ENCODE measurements at places on chromosomes 16 and 17.

DNA sequence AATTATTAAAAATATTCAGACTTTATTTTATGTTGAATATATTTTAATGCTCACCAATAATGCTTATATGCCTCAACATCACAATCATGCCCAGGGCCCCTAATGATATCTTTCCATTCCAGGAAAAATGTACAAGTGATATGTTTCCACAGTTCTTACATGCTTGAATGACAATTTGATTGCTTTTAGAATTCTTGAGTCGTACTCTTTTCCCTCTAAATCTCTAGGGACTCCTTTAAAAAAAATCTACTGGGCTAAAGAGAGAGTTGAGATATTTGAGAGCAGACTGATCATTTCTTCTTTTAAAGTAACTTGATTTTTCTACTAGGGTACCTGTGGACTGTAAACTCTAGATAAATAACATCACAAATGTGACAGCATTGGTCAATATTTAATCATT, 18.2 kb upstream of the HLF start:
- DNase-seq: no peak

GRCh38 chr17:45646288-45646988, 137.7 kb upstream of the CRHR1 start:
- DNase-seq: no peak

- peak; percentile 78 for DNase-seq
Observed at GRCh38 chr17:63974594-63975192, 2.0 kb upstream of the SCN4A start.

DNA sequence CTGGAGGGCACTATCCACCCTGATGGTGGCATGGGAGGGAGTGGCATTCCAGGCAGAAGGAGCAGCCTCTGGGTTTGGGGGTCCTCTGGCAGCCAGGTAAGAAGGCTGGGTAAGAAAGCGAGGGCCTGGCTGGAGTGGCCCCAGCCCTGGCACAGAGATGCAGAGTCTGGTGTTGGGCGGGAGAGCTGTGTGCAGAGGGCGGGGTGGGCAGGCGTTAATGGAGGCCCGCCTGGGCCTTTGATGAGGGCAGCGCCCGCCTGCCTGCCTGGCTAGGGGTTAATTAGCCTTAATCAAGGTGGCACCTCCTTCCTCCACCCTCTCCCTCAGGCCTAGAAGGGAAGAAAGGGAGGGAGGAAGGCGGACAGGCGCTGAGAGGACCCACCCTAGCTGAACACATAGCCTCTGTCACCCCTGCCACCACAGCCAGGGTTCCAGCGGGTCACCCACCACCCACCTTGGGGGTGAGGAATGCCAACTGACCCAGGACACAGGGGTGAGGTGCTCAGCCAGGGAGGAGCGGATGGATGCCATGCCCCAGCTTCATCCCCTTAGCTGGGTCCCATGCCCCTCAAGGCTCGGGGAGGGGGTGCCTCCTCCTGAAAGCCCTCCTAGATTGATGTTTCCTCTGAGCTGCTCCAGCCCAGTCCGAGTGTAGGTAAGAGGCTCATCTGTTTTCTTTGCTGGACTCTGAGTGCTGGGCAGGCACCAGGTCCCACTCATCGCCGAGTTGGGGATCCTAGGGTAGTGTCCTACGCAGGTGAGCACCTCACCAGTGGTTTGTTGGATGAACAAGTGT, 13.4 kb upstream of the FAM83G start:
- no peak for DNase-seq

DNA sequence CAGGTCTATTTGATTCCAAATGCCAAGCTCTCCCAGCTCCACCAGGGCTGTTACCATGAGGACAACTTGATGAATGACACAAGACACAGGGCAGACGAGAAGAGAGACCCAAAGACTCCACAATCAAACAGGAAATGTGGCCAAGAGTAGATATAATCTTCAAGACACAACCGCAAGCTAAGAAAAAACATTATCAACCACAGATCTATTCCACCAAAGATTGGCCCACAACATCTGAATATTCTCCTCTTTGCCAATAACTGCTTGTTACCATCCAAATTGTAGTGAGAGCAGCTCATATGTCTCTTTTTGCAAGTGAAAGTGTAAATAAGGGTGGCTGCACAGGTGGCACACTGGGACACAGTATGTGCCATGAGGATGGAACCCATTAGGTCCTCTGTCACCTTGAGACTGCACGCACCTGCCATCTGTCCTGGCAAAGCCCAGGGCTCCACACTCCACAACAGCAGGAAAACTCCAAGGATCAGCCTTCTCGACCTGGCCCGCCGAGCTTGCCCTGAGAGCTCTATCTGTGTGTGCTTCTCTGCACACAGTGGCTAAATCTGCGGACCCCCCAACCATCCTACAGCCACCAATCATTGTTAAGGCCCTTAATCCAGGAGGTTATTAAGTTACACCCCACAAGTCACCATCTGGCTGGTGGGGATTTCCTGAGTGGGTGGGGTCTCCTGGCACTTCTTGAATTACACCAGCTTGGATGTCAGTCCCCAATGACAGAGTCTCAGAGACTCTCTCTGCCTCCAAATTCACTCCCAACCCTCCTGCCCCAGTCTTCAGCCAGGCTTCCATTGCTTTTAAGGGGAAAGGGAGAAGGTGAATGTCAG, 50.5 kb downstream of the DYNLRB2 start:
- no peak for DNase-seq

GRCh38 chr17:49916854-49917515, 52.0 kb upstream of the DLX4 start:
- DNase-seq: no peak

- DNase-seq: no peak
Observed at GRCh38 chr16:30018731-30019158, 4.3 kb upstream of the C16orf92 start.

DNA sequence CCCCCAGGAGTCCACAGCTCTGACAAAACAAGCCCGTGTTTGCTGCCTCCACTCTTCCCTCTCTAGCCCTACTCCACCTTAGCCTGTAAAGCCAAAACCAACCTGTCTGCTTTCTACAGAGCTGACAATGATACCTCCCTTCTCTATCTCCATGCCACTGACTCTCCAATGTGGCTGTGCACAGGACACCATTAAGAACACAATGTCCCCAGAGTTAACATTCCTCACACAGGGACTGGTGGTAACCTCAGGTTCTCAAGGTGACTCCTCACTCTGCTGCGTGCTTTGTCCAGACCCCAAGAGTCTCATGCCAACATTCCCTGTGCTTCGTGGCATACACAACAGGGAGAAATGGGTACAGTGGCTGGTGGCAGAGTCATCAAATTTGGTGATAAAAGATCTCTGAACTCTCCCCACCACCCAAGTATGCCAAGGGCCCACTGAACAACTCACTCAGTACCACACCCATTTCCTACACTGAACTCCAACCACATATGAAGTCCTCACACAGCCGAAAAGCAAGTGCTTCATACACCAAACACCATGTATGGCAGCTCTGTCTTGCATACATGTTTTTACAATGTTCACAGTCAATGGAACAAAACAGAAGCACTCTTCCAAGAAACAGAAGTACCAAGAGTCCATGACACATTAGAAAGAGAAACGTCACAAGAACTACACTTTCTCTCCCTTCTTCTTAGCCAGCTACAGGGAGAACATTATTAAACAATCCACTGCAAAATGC, 21.1 kb downstream of the CSNK2A2 start:
- no peak for DNase-seq

DNA sequence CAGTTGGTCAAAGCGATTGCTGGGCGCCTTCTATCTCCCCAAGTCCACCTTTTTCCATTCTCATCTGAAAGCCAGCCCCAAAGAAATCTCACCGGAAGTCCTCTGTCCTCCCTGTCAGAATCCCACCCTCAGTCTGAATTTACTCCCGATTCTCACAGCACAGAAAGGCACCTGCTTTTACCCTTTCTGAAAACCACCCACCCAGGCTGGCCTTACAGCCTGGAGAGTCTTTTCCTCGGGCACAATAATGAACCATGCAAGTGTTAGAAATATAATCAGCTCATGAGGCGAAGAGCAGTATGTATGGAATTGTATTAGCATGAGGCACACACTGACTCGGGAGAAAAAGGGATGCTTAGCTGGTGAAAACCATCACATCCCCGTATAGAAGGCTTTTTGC, 1.2 kb upstream of the ZFHX3 start:
- DNase-seq: no peak

DNA sequence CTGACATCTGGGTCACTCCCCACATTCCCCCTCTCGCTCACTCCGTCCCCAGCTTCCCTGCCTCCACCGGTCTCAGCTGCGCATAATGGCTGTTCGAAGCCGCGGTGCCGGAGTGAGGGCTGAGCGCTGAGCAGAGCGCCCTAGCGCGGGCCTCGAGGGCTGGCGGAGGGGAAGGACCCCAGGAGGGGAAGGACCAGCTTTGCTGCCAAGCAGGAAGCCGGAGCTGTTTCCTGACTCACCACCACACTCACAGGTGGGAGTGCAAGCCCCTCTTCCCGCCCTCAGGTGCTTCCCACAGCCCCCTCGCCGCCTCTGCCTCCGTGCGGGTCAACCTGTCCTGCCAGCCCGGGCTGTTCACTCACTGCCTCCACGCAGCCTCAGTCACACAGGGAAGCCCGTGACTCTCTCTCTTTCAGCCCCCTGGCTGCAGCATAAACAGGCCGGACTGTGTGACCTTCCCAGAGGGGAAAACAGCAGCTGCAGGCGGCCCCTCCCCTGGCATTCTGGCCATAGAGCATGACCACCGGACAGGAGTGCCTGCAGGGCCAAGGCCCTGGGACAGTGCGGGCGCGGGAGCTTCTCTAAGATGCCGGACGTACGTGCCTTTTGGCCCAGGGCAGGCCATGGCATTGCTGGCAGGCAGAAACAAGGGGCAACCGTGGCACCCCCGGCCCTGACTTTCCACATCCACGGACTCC, 23.7 kb downstream of the SLC43A2 start:
- no peak for DNase-seq

- DNase-seq: peak; percentile 42
Observed at GRCh38 chr17:7654832-7655540, 4.3 kb downstream of the ATP1B2 start.

Measured in cardiac fibroblast (primary cell).